Activated CD4-positive, alpha-beta T cell treated with anti-CD3 and anti-CD28 coated beads, Interleukin-2, amount 50 U/mL, for 1 hour (primary cell): ENCODE measurements at places on chromosomes 5 and 9.

GRCh38 chr5:102271759-102272158, 24.3 kb downstream of the SLCO4C1 start:
- no peak for DNase-seq

DNA sequence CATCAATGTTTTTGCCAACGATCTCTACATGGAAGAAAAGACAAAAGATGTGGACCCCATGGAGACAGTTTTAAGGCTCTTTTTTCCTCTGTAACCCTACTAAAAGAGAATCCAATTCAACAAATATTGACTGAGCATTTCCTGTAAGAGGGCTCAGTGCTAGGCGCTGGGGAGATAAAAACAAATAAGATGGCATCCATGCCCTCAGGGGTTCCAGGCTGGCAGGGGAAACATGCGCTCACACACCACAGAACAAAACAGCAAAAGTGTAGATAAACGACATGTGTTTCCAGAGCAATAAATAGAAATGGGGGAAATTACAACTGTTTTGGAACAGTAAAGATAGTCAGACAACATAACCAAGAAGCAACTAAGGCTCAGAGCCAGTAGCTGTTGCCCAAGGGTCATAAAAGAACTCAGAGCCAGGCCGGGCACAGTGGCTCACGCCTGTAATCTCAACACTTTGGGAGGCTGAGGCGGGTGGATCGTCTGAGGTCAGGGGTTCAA, 25.2 kb downstream of the ZNF608 start:
- no peak for DNase-seq

DNA sequence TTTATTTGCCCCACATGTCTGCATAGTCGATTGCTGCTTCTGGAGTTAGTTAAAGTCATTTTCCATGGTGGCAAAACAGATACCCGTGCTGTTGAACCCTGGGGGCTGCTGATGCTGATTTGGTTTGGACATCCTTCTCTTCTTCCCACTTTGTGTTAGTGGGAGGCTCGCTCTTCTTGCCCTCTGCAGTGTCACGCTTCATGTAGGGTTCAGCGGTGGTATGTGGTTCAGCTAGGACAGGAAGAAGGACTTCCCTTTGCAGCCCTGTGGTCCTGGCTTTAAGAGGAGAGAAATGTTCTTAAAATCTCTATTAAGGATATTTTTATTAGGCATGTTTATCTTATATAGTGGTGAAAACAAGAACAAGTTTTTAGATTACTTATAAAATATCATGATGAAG, 36.2 kb downstream of the SLC36A1 start:
- no peak for DNase-seq

GRCh38 chr9:21974722-21975409, 19.3 kb downstream of the CDKN2A start:
- no peak for DNase-seq

DNA sequence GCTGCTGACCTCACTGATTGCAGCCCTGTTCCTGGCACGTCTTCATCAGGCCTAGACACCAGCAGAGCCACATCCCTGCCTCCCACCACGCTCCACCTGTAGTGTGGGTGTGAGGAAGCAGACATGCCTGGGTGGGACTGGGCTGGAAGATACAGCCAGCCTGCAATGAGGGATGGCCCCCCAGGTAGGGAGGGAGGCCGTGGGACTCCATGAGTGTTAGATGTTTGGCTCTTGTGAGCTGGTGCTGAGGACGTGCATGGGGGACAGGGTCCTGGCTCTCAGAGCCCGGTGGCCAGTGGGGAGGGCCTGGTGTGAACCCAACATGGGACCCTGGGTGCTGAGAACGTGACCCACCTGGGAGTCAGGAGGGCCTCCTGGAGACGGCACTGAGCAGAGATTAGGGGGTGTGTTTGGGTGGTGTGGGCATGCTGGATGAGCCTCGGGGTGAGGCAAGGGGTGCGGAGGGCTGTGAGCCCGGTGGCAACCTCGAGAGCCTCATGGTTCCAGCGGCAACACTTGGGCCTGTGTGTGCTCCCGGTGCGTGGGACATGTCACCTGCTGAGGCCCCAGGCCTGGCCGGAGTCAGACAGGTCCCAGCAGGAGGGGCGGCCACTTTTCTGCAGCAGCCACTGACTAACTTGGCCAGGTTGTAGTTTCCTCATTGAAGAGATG, 87.6 kb downstream of the PHF2 start:
- DNase-seq: no peak

- DNase-seq: no peak
These were observed 59.3 kb upstream of the MYO10 start for GRCh38 chr5:16995372-16995771.

DNA sequence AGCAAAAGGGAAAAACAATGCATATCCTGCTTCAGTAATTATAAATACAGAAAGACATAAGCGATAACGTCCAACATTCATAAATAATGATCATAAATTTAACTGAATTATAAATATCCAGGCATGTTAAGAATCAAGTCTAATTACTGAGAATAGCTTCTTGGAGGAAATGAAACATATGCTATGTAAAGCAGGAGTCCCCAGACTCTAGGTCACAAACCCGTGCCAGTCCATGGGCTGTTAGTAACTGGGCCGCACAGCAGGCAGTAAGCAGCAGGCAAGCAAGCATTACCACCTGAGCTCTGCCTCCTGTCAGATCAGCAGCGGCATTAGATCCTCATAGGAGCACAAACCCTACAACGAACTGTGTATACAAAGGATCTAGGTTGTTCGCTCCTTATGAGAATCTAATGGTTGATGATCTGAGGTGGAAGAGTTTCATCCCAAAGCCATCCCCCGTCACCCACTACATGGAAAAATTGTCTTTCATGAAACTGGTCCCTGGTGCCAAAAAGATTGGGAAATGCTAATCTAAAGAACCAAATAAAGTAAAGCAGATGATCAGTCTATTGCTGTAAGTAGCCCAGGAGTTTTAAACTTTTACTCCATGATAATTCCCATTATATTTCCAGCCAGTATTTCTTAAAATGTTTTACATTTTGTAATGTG, 50.4 kb downstream of the CERT1 start:
- DNase-seq: no peak

GRCh38 chr5:11377896-11378295, 526.4 kb downstream of the CTNND2 start:
- no peak for DNase-seq

GRCh38 chr5:78213799-78214198, 80.7 kb downstream of the AP3B1 start:
- DNase-seq: no peak

- DNase-seq: no peak
These were observed 159.8 kb upstream of the GAS1 start for GRCh38 chr9:87107072-87107471.

DNA sequence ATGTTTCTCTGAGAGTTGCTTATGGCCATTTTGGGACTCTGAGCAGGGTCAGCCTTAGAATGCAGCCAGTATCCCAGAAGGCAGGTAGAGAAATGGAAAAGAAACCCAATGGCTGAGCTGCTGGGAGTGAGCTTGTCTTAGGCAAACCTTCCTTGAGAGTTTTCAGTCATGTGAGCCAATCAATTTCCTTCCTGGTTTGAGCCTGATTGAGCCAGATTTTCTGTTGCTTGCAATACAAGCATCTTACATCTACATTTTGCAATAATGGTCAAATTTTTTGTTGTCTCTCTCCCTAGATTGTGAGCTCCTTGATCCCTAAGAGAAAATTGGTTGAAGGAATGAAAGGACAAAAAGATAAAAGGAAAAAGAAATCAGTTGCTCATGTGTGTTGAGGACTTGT, 155.3 kb downstream of the SNX18 start:
- DNase-seq: no peak

DNA sequence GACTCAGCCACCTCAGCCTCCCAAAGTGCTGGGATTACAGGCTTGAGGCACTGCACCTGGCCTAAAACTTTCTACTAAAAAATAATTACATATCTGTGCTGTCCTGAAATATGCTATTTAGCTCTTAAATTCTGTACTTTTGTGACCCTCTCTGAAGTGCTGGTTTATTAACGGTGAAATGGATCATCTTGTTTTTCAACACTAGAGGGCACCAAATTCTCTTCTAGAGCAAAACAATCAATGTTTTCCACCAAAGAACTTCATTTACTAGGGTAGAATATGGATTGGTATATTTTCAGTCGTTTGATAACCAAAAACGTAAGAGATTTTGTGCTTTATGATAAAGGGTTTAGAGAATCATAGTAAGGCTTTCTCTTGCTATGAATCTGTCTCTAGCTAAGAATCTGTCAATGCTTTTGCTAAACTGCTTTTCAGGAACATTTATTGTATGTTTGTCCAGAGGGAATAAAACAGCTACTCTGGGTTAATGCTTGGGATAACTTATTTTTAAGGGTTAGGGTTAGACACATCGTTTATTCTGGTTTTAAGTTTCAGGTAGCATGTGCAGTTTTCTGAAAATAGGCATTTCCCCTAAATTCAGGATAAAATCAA, 63.6 kb downstream of the RNF180 start:
- DNase-seq: no peak

DNA sequence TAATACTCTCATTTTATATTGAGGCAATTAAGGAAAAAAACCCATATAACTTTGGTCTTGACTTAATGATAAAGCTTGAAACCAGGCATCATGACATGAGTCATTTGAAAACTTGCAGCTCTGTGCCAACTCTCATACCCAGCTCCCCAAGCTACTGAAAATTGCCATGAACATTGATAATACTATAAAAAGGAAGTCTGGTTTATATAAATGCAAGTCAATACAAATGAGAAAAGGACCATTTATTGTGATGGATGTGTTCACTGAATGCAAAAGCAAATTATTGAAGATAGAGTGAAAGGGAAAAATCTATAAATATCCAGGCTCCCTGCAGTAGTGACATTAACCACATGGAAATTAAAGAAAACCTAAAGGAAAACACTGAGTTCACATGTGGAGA, 116.3 kb downstream of the DEPDC1B start:
- DNase-seq: no peak

GRCh38 chr5:177303925-177304391, 359 bp downstream of the PRELID1 start:
- no peak for DNase-seq

GRCh38 chr9:123684393-123685149, 245.4 kb downstream of the DENND1A start:
- no peak for DNase-seq

DNA sequence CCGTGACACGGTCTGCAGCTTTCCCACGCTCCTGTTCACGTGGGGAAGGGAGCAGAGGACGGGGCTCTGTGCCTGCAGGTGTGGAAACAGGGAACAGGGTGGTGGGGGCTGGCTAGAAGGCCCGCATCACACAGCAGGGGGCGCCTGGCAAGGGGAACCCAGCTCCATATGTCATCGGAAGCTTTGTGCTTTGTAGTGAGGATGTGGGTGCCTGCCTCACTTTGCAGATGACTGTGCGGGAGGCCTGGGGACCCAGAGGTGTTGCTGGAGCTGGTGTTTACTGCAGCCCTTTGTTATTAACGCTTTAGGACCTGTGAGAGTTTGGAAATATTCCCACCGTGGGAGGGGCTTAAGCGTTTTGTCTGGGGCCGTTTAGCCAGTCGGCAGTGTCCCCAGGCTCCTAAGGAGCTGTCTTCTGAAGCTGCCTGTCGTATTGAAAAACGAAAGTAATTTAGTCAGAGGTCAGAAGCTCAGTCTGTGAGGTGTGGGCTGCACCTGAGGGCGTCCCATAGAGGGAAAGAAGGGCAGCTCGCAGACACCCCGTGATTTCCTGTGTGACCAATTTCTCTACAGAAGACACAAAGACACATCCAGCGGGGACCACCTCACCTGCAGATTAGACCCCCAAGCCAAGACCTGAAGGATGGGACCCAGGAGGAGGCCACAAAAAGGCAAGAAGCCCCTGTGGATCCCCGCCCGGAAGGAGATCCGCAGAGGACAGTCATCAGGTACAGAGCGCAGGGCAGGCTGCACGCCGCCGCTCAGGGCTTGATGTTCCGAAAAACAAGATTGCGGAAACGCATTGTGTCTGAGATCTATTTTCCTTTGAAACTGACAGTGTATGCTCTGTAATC, 9.1 kb downstream of the MAN1B1 start:
- DNase-seq: peak; percentile 86

- no peak for DNase-seq
These were observed 36.9 kb upstream of the ADAMTS16 start for GRCh38 chr5:5103245-5103644.

DNA sequence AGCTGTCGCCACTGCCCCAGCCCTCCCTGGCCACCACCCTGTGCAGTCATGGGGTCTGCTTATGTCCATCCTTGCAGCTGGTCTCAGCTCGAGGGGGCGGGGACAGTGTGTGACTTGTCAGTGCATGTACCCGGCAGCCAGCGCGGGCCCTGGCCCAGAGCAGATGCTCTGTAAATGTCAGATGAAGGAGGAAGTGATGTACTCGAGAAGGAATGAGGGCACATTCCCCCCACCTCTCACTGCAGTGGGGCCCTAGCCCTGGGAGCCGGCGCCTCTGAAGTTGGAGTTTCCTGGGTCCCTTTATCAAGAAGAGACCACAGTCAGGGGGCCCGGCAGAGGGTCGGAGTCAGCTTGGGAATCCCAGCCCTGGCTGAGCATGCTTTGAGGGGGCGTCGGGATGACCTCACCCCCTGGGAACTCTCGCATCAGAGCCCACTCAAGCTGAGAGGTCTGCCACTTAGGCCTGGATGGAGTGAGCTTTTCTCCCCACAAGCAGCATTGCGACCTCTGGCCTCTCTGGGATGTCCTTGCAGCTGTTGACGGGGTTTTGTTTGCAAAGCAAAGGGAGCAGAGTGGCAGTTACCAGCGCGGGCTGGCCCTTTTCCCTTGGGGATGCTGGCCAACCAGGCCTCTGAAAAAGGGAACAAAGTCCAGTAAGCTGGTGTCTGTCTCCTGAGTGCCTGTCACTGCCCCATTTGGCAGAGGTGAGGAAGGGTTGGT, 19.0 kb downstream of the NEURL1B start:
- no peak for DNase-seq

DNA sequence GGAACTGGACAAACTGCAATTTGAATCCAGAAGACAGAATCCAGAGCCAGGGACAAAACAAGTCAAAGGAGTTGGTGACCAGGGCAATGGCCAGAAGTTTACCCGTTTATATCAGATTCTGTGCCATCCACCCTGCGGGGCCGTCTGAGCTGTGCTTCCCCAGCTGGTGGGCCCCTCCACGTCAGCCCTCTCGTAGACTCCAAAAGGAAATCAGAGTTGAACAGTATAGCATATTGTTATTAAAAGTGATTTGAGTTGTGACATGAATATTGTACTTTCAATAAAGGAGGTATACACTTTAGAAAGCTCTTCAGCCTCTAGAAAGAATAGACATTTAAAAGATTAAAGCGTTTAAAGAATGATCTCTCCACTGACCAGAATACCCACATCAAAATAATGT, 102.4 kb downstream of the NFIB start:
- DNase-seq: no peak

- DNase-seq: no peak
These were observed 39.6 kb upstream of the LCP2 start for GRCh38 chr5:170337045-170337733.

GRCh38 chr5:177290816-177291596, 12.5 kb downstream of the RAB24 start:
- no peak for DNase-seq

GRCh38 chr5:59123595-59124561, 541.0 kb downstream of the RAB3C start:
- DNase-seq: no peak

DNA sequence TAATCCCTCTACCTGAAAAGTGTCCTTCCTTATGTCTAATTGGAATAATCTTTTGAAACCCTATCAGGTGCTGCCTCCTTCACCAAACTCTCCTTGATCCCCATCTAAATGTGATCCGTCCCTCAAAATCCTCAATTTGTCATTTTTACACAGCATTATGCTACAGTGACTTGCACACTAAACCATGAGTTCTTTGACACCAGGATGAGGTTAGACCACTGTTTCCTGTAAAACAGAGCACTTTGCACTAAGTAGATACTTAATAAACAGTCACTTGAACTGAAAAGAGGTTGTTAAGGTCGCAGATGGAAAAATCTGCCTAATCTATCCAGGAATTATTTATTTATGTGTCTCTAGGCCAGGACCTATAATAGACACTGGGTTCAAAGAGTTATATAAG, 44.2 kb upstream of the TLX3 start:
- no peak for DNase-seq
